Posterior cingulate gyrus (tissue), 11 donors: ENCODE measurements at places on chromosomes 2 and 18.

GRCh38 chr2:63003351-63003750 is 47.3 kb upstream of the OTX1 start:
- DNase-seq, result no peak

DNA sequence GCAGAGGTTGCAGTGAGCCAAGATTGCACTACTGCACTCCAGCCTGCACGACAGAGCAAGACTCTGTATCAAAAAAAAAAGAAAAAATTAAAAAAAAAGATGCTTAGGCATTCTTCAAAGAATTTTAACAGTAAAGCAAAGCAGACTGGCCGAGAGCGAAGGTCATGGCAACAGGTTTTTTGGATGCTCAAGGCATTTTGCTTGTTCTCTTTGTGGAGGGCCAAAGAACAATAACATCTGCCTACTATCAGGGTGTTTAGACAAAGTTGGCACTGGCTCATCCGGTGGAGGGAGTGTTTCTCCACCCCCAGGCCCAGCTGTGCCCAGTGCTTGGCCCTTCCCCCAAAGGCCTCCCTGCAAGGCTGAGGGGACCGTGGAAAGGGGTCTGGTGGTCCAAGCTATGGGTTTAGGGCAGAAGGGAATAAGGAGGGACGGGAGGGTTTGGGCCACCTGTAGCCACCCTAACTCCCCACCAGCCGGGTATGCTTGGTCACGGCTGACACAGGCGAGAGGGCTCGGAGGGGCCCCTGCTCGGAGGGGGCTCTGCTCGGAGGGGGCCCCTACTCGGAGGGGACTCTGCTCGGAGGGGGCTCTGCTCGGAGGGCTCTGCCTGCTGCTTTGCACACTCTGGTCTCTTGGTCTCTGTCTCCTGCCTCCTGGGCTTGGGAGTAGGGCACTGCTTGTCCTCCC is 26.7 kb upstream of the ALLC start:
- peak; percentile 19 for DNase-seq

DNA sequence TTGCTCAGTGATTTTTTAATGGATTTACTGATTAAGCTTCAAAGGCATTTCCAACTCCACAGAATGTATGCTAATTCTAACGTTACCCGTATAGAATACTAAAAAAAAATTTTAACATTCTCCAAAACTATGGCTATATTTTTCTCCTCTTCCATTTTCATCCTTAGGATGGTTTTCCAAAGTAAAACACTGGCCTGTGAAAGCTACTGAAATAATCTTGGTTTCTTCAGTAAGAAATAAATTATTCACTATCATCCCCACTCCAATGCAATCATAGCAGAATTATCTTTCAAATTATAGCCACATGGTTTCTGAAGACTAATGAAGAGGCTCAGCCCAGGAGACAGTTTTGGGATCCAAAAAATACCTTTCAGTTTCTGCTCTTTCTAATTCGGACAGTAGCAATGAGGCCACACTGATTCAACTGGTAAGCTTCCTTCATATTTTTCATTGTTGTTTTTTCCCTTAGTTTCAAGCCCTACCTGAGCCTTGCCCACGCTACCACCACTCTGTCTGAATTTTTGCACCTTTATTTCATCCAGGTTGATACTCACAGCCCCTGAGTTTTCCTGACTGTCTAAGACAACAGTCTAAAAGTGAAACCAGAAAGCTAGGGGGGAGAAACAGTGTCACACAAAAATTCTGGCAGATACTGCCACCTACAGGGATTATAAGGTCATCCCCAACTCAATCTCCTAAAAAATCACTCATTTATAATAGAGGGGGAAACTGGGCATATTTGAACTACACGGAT is 887.9 kb downstream of the NRXN1 start:
- DNase-seq, result no peak

DNA sequence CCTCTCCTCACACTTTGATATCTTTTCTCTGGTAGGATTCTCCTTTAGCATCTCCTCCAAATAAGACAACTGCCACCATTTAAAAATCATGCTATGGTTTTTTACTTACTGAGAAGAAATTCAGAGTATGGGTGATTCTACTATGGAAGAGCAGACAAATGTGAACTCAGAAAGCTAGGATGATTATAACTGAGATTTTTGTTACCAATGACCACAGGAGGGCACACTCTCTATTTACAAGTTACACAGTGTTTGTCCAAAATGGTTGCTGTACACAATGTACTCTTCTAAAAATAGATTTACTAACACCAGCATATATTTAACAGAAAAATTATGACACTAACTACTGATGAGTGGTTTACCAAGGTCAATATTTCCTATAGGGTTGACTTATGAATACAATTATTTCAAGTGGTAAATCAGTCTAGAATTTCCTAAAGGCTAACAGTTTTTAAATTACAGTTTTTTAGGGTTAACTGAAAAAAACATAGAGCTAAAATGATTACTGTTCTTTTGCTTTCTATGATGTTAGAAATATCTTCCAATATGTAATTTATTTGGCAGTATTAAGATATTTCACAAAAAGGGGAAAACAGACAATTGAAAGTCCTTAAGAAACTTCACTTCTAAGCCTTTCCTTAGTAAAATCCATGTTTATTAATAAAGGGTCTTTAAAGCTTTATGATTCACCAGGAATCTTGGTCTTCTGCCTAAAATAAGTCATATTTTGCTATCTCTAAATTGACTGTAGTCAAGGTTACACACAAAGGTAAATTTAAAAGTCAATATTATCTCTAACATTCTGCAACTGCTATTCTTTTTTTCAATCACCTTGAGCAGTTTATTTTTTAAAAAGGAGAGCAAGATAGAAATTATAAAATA is 57.2 kb downstream of the MAP4K3 start:
- DNase-seq, result no peak

- no peak for DNase-seq
Measured at GRCh38 chr2:234157817-234158588, 107.5 kb downstream of the SPP2 start.

- no peak for DNase-seq
Measured at GRCh38 chr2:61549546-61549945, 11.4 kb upstream of the XPO1 start.

GRCh38 chr2:197940382-197940781 is 136.0 kb downstream of the PLCL1 start:
- DNase-seq, result no peak

DNA sequence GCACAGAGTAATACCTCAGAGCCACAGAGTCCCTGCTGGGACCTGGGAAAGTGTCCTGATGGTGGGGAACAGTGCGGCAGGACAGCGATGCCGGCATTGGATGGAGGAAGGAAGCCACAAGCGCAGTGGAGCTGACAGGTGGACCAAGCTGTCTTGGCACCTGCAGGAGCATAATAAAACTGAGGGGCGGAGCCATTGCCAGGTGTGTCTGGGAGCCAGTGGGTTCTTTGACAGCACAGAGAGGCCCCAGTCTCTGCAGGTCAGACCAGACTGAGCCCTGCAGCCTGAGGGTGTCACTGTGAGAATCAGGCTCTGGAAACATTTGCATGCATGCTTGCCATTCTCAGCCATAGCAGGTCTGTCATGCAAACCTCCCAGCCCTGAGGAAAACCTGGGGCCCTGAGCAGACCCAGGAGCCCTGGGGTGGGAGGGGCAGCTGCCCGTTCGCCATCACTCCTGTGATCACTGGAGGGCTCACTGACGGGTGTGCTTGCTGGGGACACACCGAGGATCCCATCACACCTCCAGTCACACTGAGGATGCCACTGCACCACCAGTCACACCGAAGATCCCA is 210.5 kb upstream of the HDAC4 start:
- DNase-seq, result no peak

DNA sequence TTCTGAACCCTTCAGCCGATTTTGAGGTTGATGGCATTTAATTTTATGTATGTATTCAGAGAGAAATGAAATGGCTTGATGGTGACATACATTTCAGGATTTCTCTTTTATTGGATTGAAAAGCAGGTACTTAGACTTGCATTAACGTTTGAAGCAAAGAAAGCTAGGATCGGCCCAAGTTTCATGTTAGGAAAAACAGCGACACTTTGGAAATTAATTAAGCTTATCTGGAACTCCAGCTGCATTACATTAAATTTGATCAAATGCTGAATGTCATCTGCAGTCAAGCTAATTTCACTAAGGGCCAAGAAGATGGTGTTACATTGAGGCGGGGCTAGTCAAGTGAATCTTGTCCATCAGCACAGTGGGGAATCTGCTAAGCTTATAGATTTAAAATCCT is 441.8 kb downstream of the IRS1 start:
- DNase-seq, result no peak
